PC-3 (cell line): ENCODE measurements at places on chromosomes 16 and 17. TPM values are rescaled to one million over a fixed set of nuclear protein-coding genes. Genes with fewer than 3 reads are reported as not detected.

DNA sequence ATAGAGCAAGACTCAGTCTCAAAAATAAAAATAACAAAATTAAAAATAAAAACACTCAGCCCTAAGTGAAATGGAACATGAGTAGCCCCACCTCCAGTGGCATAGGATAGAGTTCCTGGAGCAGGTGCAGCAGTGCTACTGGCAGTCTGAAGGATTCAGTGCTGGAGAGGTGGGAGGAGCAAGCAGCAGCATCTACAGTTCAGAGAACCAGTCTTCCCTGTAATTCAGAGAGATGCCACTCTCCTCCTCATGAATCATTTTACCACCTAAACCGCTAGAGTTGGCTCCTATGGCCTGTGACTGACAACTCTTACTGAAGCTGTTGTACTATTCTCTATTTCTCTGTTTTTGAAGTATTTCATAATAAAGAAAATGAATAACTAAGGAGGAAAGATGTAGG is 56.0 kb upstream of the SMURF2 start:
- peak; percentile 75 for DNase-seq

The TPSG1 gene
- not detected in 2 replicates for total RNA-seq

DNA sequence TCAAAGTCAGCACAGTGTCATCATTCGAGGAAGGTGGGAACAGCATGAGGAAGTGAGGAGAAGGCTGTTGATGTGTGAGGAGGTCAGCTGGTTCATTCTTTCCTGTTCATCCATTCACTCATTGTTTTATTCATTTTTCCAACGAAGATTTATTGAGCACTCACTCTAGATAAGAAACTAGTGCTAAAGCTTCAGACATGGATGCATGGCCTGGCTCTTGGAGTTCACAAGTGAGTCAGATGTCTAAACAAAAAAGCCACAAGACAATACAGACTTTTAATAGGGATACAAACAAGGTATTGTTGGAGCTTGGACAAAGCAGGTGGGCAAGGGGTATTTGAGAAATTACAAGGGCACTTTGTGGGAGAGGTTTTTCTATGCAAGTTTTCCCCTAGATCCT is 31.3 kb upstream of the MPHOSPH6 start:
- no peak for DNase-seq

The UNC45B gene
- not detected in 2 replicates for total RNA-seq

- peak; percentile 92 for DNase-seq
Measured at GRCh38 chr17:74379495-74380085, 12.3 kb downstream of the GPR142 start.
